Caki2 (cell line): ENCODE measurements at places on chromosomes 1 and 21. TPM values are rescaled to one million over a fixed set of nuclear protein-coding genes. Genes with fewer than 3 reads are reported as not detected.

DNA sequence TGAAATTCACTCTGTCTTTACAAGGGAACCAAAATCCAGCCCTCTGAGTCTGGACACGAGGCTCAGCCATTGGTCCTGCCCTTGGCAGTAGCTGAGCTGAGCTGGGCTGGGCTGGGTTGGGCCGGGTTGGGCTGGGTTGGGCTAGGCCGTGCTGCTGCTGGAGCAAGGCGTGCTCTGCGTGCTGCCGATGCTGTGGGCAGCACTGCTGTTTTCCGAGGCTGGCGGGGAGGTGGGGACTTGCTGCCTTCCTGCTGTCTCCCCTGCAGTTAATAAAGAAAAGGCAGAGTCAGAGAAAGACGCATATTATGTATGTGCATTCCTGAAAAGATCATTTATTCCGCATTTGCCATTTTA, 182.9 kb downstream of the CDC7 start:
- no peak for DNase-seq

DNA sequence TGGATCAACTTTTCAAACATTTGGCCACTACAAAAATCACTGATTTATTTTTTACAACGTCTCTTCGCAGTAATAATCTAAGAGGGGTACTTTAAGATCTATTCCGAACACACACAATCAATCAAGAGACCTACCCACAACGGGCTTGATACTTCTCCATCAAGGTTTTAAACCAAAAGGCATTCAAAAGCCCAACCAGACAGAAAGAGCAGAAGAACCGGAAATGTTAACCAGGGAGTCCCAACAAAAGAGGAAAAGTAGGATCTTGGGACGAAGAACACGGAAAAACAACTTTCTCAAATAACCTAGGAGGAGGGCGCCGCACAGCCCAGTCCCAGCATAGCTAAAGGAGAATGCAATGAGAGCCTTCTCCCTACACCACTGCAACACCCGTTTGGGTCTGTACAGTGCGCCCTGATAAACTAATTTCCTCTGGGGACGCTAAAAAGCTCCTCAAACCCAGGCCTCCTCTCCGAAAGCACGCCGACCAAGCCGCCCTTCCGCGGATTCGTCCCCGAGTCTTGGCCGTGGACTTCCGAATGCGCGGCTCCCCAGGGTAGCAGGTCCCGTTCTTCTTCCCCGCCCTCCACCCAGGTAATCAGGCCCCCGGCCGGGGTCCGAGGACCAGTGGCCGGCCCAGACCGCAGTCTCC, 623 bp downstream of the RPL22 start:
- no peak for DNase-seq

DNA sequence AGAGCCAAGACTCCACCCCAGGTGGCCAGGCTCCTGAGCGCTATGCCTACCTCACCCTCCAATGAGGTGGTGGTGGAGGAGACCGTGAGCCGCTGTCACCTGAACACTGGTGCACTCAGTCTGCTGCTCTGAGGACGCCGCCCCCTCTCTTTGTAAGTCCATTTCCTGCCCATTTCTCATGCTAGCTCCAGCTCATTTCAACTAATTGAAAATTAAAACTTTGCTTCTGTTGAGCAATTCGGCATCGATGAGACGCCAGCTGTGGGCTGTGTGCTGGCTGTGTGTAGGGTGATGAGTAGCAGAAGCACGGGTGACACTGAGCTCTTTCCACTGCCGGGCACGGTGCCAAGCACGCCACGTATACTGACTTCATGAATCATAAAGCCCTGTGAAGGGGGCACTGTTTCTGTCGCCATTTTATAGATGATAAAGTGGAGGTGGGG, 11.2 kb downstream of the TNFRSF1B start:
- peak; percentile 15 for DNase-seq

GRCh38 chr1:85447006-85447943, 17.7 kb downstream of the DDAH1 start:
- DNase-seq, result no peak

The TESK2 gene
- 1.9 TPM in 1 of 2 replicates, not detected in the other for total RNA-seq

- no peak for DNase-seq
These were observed 9.6 kb upstream of the RPS6KC1 start for GRCh38 chr1:213041443-213041842.

The FCN3 gene
- total RNA-seq, result not detected in 2 replicates

The LCK gene
- not detected in 2 replicates for total RNA-seq

DNA sequence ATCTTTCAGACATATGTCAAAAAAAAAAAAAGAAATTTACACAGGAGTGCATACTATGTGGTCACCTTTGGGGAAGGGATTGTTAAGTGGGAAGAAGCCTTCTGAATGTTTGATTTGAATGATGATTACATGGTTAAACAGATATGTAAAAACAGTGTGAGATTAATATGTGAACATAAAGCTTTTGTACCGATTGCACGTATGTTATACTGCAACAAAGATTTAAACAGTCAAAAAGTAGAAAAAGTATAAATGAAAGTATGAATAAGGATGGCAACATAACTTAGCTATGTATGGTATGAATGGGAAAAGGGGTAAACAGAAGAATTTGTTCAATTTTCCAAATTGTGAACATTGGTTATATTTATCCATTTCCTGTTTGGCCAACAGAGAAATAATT, 10.0 kb upstream of the PLPP3 start:
- no peak for DNase-seq

- DNase-seq, result no peak
These were observed 183.1 kb upstream of the KAZN start for GRCh38 chr1:14415396-14415795.

The MX2 gene
- total RNA-seq, result 1.2 and 4.9 TPM in 2 replicates

DNA sequence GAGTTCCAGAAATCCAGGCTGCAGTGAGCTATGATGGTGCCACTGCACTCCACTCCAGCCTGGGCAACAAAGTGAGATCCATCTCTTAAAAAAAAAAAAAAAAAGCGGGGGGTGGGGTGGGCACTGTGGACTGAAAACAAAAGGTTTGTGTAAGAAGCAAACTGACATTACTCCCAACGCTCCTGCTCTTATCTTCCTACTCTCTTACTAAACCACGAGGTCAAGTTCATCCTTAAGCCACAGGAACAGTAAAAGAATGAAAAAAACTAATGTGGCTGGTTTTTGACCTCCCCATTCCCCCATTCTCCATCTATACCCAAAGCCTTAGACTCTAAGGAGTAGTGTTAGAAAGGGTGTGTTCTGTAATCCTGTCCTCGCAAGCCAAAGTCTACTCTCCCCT, 30.8 kb downstream of the TFAP2E start:
- no peak for DNase-seq

The CAMK2N1 gene
- 13.5 and 20.1 TPM in 2 replicates for total RNA-seq

The OR6K3 gene
- total RNA-seq, result not detected in 2 replicates

GRCh38 chr1:221203224-221204054, 324.2 kb downstream of the HLX start:
- peak; percentile 61 for DNase-seq

- no peak for DNase-seq
These were observed 115.6 kb upstream of the GUCA2B start for GRCh38 chr1:42037586-42037985.

- peak; percentile 64 for DNase-seq
These were observed 53.9 kb upstream of the ASPM start for GRCh38 chr1:197200272-197200899.

DNA sequence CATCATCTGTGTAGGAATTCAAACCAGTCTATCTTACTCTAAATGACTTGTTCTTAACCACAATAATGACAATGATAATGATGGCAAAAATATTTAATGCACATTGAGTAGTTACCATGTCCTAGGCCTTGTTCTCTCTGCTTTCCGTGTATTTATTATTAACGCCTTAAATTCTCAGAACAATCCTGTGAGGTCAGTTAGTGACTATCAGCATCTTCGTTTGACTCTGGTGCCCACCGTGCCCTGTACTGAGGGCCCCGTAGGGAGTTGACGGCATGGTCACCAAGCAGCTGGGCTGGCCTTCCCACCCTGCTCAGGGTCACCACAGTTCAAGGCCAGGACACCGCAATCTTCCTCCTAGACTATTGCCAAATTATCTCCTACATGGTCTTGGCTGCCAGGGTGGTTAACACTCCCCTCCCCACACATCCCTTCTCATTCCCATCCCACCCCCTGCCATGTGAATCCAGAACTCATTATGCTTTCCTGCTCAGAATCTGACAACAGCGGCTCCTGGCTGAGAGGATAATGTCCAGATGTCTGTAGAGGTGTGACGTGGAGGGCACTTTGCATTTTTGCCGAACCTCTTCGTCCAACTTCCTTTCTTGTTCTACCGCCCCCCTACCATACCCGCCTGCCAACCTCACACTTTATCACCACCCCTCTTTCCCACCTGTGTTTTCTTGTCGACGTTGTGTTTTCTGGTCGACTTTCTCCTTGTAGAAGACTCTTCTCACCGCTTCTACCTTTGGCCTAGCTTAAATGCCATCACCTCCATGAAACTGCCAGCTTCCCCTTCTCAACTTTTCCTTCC, 33.4 kb downstream of the IGFN1 start:
- peak; percentile 2 for DNase-seq
